T-helper 1 cell (primary cell): ENCODE measurements at places on chromosomes 11 and 22.

GRCh38 chr11:124752471-124753102, 532 bp upstream of the VSIG2 start:
- DNase-seq = no peak

DNA sequence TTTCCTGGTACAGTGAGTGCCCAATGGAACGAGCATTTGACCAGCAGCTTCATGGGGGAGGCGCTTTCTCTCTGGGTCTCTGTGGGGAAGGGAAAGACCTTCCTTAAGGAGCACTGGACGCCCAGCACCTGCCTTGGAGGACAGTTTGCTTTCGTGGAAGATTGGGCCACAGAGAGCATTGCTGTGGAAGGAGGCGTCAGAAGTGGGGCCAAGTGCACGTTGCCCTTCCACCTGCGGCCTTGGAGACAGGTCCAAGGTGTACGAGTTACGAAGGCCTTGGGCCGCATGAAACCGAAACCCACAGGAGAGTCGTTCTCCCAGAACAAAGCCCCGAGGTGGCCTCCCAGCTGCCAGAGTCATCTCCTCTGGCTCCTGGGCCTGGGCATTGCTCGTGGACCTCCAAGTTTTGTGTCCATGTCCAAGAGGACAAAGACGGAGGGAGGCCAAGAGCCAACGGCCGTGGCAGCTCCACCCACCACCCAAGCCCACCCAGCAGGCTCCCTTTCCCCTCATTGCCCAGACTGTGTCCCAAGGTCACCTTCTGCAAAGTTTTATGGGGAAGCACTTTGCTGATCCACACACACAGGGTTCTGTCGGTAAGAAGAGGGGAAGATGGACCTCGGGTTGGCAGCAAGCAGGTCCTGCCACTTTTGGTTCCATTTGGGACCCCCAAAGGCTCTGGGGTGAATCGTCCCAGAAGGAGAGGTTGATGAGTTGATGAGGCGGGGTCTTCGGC, 5.8 kb upstream of the NLRP6 start:
- DNase-seq = no peak

- no peak for DNase-seq
Observed at GRCh38 chr22:23925020-23925606, 30.9 kb downstream of the MIF start.

DNA sequence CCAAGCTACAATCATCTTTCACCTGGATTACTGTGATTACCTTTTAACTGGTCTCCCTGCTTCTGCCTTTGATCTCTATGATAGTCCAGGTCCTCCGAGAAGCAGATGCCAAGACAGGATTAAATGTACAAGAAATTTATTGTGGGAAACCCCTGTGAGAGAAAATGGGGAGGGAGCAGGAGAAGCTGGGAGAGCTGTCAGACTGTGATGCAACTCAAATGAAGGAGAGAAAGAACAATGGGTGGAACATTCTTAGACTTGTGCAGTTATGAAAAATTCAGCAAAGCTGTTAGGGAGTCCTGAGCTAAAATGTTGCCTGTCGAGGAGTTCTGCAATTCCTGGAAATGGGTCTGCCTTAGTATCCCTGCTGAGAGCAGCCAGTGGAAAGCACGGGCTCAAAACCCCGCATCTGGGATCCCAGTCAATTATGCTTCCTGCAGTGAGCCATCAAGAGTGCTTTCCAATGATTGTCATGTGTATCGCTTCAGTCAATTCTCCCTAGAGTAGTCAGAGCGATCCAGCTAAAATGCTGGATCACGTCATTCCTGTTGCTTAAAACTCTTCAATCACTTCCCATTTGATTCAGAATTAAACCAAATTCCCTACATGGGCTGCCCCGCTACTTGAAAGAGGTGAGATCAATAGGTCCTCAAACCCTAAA, 16.5 kb upstream of the CSTF3 start:
- no peak for DNase-seq

DNA sequence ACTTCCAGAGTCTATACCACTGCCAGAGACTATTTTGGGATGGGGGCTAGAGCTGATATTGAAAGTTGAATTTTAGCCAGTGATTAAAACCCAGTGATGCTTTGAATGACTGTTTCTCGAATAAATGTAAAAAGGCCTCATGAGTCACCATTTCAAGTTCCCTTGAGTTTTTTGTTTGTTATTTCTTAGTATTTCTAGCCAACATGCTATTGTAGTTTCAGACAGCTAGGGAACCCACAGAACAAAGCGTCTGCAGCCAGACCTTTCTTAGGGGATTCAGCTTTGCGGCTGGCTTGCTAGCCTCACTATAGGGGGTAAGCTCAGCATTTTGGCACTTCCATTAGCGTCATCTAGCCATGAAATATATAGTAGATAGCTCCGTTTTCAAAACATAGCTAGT, 66.5 kb downstream of the DBX1 start:
- no peak for DNase-seq

- DNase-seq = no peak
Observed at GRCh38 chr11:23755769-23756168, 741.1 kb upstream of the LUZP2 start.

- DNase-seq = no peak
Observed at GRCh38 chr11:17394743-17395390, 6.4 kb upstream of the KCNJ11 start.

DNA sequence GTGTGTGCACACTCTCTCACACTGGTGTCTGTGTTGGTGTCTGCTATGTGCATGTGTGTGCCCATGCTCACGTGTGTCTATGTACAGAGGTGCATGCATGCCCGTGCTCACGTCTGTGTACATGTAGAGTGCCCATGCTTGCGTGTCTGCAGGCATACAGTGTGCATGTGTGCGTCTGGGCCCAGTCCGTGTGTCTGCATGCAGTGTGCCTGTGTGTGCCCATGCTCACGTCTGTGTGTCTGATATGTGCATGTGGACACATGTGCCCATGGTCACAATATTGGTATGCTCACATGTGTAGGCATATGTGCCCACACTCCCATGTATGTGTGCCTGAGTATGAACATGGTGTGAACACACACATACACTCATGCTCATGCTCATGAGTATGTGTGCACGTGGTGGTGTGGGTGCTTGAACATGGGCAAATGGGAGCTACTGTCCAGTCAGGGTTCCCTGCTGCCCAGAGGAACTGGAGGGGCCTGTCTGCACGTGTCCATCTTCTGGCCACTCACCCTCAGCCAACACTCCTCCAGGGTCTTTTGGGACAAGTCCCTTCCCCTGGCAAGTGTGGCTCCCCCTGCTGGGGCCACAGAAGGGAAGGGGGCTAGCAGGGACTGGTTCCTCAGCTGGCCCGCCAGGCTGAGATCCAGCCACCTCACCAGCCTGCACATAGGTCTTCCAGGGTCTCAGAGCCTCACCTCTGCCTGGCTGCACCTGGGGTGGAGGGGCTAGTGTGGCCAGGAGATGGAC, 7.3 kb upstream of the TBX1 start:
- DNase-seq = no peak

GRCh38 chr22:39408173-39408572, 8.6 kb downstream of the TAB1 start:
- no peak for DNase-seq
